ENCODE measurements at places on chromosomes 12 and 14.

- no peak for DNase-seq
Measured at GRCh38 chr14:55122440-55122986, 6.5 kb upstream of the LGALS3 start.

- DNase-seq: no peak
Measured at GRCh38 chr12:131607658-131608447, 103.0 kb upstream of the SFSWAP start.

DNA sequence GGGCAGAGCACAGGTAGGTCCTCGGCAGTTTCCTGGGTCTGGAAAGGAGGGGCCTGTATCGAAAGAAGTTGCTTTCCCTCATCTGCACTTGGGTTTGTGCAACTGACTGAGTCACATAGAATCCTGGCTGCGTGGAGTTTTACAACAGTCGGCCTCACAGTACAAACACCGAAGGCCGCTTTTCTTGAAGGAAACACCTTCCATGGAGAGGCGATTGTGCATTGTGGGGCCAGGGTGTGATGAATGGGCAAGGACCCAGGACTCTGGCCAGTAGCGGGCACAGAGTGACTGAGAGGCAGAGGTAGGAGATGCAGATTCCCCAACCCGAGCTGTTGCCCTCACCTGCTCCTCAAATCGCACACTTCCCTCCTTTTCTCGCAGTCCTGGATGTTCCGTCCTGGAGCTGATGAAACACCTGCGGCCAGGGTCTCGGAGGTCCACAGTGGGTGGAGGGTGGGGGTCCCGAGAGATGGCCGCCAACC is 7.7 kb downstream of the CCND2 start:
- DNase-seq: peak; percentile 62

DNA sequence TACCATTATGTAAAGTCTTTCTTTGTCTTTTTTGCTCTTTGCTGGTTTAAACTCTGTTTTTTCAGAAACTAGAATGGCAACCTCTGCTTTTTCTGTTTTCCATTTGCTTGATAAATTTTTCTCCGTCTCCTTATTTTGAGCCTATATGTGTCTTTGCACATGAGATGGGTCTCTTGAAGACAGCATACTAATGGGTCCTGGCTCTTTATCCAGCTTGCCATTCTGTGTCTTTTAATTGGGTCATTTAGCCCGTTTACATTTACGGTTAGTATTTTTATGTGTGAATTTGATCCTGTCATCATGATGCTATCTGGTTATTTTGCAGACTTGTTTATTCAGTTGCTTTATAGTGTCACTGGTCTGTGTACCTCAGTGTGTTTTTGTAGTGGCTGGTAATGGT is 207.9 kb upstream of the TMEM260 start:
- DNase-seq: no peak

GRCh38 chr14:80110721-80111120 is 100.6 kb downstream of the DIO2 start:
- no peak for DNase-seq

DNA sequence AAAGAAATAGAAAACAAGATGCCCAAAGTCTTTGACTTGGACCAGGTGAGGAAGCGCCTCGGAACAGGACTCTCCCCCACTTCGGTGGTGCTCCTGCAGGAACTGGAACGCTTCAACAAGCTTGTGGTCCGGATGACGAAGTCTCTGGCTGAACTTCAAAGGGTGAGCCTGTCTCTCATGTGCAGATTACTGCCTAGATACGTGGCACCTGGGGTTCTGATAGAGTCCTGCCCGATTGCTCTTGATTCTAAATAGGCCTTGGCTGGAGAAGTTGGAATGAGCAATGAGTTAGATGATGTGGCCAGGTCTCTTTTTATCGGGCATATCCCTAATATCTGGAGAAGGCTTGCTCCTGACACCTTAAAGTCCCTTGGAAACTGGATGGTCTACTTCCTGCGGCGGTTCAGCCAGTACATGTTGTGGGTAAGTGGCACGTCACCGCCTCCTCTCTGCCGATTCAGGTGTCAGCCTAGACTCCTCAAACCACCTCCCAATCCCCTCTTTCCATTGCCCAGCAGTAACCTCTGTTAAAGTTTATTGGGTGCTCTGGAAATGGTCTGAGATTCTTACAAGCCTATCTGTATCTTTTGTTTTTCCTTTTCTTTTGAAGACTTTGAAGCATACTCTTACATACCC is 40.8 kb downstream of the CCDC92 start:
- no peak for DNase-seq

- no peak for DNase-seq
Measured at GRCh38 chr12:52197371-52198231, 5.8 kb upstream of the KRT80 start.

DNA sequence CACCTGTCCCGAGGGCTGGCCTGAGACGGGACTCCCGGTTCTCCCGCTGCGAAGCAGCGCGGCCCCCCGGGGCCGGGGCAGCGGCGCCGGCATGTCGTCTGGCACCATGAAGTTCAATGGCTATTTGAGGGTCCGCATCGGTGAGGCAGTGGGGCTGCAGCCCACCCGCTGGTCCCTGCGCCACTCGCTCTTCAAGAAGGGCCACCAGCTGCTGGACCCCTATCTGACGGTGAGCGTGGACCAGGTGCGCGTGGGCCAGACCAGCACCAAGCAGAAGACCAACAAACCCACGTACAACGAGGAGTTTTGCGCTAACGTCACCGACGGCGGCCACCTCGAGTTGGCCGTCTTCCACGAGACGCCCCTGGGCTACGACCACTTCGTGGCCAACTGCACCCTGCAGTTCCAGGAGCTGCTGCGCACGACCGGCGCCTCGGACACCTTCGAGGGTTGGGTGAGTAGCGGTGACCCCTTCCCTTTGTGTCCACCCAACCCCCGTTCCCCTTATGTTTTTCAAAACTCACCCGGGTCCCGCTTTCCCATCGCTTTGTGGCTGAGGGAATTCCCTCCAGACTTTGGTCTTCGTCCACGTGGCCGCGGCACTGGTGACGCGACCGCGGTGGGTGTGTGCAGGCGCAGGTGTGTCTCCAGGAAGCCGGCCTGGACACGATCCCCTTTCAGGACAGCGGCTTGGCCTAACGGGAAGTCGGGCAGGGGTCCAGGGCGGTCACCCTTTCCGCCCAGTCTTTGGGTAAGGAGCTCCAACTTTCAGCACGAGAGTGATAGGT is 826 bp downstream of the PRKCH start:
- DNase-seq: no peak

GRCh38 chr14:52950410-52950897 is 396 bp downstream of the FERMT2 start:
- DNase-seq: peak; percentile 85

DNA sequence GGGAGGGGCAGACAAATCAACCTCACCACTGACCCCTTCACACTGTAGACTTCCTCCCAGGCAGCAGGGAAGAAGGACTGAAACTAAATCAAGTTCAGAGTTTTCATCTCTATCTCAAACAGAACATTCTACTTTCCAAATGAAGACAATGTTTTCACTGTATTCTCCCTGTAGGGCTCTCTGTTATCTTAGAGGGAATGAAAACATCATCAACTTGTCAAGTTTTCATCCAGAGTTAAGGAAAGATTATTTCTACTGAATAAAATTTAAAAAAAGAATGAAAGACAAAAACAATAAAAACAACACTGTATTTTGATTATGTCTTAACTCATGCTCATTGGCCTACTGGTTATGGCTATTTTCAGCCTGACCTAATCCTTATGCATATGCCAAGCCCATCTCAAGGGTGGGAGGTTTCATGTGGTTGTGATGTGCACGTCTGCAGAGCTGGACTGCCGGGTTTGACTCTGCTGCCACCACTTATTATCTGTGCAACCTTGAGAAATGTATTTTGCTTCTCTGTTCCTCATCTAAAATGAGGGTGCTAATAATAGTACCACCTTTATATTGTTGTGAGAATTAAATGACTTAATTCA is 152.0 kb upstream of the AVPR1A start:
- DNase-seq: no peak

DNA sequence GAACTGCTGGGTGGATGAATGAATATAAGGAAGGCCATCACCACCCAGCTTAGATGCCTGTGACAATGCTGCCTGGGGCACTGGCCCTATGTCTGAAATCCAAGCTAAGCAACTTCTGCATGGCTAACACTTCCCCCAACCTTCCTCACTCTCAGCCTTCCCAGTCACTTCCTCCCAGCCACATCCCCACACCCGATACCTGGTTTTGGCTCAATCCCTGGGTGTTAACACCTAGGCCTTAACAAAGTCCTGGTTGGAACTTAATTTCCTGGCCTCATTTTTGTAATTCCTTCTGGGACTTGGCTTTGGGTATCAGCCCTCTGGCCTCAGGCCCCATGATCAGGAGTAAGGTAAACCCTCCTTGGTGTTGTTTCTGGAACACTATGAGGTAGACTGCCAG is 110.0 kb downstream of the EFCAB11 start:
- DNase-seq: no peak

- peak; percentile 87 for DNase-seq
Measured at GRCh38 chr14:23366426-23366921, 1.5 kb upstream of the EFS start.

DNA sequence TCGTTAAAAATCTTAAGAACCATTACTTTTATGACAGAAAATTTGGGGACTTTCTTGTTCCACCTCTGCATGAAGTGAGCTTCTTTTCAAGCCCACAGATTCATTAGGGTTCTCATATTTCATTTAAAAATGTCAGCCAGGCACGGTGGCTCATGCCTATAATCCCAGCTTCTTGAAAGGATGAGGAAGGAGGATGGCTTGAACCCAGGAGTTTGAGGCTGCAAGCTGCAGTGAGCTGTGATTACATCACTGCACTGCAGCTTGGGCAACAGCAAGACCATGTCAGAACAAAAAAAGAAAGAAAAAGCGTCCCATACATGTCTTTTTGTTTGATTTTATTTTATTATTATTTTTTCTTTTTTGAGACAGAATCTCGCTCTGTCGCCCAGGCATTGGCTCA is 43.4 kb upstream of the ATF1 start:
- no peak for DNase-seq

GRCh38 chr12:100688451-100688864 is 106.1 kb upstream of the ANO4 start:
- no peak for DNase-seq

DNA sequence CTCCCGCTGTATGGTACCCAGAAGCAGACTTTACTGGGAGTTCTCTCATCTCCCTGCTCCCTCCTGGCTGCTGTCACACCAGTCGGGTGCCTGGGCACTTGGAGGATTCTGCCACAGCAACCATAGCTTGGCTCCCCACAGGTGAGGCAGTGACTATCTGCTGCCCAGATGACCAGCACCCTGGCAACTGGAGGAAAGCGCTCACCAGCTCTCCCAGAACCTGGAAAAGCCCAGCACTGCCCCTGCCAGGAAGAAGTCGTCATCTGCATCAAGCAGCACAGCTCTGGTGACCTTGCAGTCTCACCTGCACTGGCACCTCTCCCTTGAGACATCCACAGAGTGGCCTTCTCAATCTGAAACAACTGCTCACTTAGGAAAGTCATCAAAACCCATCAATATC is 31.9 kb upstream of the TC2N start:
- no peak for DNase-seq

- no peak for DNase-seq
Measured at GRCh38 chr12:11838403-11838802, 188.9 kb downstream of the ETV6 start.

DNA sequence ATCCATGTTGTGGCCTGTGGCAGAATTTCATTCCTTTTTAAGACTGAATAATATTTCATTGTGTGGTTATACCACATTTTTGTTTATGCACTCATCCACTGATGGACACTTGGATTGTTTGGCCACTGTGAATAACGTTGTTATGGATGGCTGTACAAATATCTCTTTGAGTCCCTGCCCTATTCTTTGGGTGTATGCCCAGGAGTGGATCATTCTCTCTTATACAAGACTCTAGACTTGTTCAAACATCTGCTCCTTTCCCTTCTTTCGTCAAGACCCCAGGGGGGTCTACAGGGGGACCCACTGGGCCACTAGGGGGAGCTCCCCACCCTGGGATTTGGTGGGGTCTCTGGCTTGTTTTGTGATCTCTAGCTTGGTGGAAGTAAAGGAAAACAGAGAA is 77.4 kb downstream of the FBXL14 start:
- peak; percentile 41 for DNase-seq

- DNase-seq: no peak
Measured at GRCh38 chr12:77352946-77353345, 287.6 kb upstream of the E2F7 start.

DNA sequence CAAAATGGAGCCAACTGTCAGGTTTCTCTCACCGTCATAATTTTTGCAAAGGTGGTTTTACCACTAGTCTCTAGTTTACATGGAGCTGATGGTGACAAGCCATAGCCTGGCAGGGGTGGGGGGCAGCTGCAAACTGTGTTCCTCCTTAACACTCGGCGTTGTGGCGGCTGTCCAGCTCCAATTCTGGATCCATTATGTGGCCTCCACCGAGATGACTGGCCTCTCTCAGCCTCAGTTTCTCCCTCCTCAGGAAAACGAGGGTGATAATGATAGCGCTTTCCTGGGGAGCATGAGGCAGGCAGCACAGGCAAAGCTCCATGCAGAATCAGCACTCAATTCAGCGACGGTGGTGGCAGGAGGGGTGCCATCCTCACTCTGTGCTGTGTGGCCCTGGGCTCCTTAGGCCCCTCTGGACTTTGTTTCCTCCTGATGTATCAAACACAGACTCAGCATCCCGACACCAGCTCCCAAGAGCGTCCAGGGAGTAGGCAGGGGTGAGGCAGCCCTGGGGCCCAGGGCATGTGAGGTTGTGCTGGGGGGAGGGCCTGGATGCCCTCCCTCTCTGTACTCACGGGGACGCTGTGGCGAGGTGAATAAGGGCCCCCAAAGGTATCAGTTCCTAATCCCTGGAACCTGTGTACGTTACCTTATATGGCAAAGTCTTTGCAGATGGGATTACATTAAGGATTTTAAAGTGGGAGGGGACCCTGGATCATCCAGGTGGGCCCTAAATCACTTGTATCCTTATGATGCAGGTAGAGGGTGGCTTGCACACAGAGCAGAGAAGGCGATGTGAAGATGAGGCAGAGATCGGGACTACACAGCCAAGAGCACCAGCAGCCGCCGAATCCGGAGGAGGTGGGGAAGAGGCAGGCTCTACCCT is 46.8 kb upstream of the EIF5 start:
- DNase-seq: no peak

DNA sequence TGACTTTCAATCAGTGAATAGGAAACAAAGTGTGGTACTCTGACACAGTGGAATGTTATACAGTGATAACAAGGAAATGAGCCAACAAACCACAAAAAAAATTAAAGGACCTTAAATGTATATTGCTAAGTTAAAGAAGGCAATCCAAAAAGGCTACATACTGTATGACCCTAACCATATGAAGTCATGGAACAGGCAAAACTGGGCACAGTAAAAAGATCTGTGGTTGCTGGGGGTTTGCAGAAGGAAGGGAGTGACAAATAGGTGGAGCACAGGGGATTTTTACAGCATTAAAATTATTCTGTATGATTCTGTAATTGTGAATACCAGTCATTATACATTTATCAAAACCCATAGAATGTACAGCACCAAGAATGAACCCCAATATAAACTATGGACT is 112.6 kb downstream of the KCNC2 start:
- DNase-seq: no peak

GRCh38 chr12:26493656-26494055 is 298.3 kb downstream of the SSPN start:
- DNase-seq: no peak

All from coronary artery (tissue), 2 donors.